AG08396 (cell line): ENCODE measurements at places on chromosomes 4 and X.

GRCh38 chrX:12979026-12979607 lies 4.2 kb downstream of the TMSB4X start:
- DNase-seq = no peak

DNA sequence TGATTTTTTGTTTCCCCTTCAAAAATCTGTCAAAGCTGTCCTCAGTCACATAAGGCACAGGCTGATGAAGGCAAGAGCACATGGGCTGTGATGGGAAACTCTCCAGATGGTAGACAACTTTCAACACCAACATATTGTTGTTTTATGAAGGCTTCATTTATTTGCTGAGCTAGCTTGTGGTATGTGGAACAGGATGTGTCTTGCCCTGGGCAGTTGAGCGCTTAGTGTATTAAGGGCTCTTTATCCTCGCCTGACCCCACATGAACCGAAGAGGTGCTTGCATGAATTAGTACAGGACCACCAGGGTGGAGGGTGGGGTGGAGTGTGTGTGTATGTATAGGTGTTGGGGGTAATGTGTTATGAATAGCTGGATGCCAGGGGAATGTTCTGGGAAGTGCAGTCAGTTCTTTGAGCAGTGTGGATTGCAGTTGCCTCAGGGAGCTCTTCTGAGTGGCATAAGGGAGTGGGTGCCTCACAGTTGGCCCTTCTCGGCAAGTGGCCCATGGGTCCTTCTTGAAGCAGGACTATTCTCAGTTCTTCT lies 103.1 kb downstream of the PHEX start:
- DNase-seq = no peak

DNA sequence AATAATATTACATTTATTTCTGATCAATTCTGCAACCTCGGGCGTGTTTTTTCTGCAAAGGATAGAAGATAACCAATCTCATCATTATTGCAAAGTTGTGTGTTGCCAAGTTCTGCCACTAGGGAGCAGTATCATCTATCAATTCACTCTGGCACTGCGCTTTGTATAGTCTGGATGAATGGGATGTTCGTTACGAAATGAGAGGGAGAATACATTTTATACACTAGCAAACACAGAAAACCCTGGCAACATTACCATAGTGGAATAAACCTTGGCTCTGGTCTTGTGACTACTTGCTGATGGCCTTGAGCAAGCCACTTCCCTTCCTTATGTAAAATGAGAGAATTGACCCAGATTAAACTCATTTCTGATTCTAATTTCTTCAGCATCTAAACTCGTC lies 97.5 kb upstream of the ZNF518B start:
- DNase-seq = peak; percentile 45

GRCh38 chr4:148452970-148453369 lies 10.8 kb upstream of the NR3C2 start:
- no peak for DNase-seq

DNA sequence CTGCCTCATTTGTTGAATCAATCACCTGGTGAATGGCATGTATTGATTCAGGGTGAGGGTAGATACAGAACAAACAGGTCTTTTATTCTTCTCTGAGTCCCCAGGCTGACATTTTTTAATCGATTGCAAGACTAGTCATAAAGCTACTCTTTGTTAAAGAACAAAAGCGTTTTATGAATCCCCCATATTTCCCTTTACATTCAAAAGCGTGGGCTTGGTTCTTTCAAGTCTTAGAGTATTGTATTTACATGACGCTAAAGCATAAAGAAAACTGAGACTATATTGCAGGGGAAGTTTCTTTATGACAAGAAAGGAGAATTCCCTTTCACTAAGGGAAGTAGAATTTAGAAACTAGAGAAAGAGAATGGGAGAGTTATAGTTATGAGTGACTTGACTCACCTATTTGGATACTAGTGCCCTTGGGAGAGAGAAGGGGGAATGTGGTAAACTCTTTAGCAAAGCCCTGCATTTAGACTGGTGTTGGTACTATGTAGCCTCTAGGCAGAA lies 69.3 kb upstream of the PDE5A start:
- DNase-seq = no peak

DNA sequence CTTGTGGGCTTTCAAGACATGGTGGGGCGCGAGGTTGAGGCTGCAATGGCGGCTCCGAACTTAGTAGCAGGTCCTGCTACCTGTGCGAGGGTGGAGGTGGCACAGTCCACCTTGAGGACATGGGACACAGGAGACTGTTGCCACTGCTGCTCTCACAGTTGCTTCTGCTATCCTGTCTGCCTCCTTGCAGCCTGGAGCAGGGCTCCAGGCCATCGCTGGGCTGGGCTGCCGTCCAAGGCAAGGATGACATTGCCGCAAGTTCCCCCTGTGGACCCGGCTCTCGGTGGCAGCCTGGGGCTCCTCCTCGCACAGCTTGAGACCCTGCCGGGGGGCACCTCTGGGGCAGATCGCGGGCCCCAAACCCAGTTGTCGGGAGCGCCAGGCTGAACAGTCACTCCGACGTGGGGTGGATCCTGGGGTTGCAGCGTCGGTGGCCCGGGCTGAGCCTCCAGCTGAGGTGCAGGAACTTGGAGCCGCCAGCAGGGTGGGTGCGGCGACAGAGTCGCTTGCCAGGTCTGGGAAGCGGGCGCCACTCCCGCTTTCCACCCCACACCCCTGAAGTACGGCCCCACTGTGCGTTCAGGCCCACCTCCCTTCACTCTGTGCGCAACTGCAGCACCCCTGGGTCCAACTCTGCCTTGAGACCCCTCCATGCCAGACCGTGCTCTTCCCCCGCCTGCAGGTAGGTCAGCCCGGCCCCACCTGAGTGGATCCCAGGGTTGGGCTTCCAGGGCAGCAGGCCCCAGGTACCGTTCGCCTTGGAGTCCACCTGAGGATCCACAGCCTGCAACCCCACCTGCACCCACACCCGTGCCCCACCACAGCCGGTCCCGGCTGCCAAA lies 192.7 kb upstream of the NUDT6 start:
- DNase-seq = no peak

DNA sequence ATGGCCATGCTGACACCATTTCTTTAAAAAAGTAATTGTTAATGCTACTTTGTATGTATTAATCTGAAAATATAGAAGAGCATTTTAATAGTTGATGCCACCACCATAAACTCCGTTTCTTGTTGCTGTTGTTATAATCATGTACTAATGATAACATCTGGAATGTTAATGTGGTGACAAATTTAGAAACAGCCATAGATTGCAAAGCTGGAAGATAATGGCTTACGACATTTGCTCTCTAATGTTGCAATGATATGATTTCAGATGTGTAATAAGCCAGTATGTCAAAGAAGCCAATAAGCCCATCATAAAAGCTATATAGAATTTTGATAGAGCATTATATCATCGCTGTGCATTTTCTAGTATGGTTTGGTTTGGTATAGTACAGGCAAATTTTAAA lies 579.4 kb upstream of the ZFP42 start:
- no peak for DNase-seq

DNA sequence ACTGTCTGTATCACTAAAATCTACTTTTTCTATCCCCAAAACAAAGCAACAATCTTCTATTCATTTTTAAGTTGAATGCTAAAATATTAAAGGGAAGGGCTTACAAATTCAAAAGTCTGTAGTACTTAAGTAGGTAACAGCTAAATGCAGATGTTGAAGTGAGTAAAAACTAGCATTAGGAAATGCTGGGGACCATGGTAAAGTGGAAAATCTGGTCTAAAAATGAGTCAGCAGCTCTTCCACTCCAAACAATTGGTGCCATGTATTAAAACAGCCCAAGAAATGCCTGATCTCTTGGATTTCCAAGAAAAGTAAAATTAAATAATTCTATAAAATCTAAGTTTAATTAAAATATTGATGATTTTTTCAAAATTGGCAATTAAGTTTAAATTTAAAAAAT lies 73.3 kb upstream of the PPP3CA start:
- no peak for DNase-seq

DNA sequence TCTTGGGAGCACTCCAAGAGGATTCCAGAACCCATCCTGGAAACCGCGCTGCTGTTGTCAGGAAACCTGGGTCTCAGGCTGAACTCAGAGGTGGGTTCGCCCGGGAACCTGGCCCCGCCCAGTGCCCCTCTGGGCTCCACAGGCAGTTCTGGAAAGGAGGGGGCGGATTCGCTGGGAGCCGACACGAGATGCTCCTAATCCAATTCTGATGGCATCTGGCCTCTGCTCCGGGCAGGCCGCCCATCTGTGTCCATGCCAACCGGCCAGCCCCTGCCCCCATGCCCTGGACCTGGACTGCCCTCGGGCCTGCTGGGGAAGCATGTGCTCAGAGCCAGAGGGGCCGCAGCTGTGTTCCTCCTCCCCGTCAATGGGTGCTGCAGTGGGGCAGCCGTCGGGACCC lies 21.0 kb downstream of the ATP2B3 start:
- no peak for DNase-seq

GRCh38 chr4:53126099-53126498 lies 239.8 kb downstream of the SCFD2 start:
- DNase-seq = no peak

- DNase-seq = no peak
Measured at GRCh38 chr4:113901994-113902787, 77.3 kb downstream of the ARSJ start.

- DNase-seq = no peak
Measured at GRCh38 chr4:11072463-11072862, 356.2 kb downstream of the HS3ST1 start.

GRCh38 chr4:110824344-110824743 lies 201.5 kb upstream of the PITX2 start:
- no peak for DNase-seq

DNA sequence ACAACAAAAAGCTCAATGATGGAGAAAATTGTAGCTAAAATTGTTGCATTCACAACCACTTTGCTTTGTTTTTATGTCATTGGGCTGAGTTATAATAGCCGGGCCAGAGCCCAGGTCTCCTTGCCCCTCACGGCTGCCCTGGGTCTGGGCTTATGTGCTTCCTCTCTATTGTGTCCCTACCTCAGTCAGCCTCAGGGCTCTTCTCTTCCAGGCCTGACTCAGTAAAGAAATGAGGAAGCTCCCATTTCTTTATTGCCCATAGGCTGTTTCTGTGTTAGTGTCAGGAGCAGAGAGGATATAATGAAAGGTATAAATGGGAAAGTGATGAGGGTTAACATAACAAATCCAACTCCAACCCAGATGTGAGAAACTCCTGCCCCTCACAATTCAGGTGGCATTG lies 18.0 kb downstream of the BST1 start:
- no peak for DNase-seq

GRCh38 chrX:94908171-94908570 lies 1234.2 kb downstream of the FAM133A start:
- DNase-seq = no peak

DNA sequence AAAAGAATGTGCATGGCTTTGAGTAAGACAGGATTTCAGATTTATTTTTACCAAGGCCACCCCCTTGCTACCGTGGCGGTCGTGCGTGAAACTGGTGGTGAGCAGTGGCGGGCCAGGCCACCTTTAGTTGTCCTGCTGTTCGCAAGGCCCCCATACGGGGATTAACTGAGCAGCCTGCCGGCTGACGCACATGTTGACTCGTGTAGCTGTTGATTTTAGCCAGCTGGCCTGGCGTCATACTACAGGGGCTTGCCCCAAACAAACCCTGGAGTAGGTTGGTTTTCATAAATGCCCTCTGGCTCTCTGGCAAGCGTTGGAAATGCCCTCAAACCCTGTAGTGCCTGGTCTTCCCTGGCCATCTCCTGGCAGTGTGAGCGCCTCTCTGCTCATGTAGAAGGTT lies 28.4 kb downstream of the WFS1 start:
- no peak for DNase-seq

GRCh38 chrX:1928805-1929204 lies 313.9 kb downstream of the ASMT start:
- DNase-seq = no peak

- no peak for DNase-seq
Measured at GRCh38 chrX:41086627-41086932, 1.3 kb downstream of the USP9X start.

DNA sequence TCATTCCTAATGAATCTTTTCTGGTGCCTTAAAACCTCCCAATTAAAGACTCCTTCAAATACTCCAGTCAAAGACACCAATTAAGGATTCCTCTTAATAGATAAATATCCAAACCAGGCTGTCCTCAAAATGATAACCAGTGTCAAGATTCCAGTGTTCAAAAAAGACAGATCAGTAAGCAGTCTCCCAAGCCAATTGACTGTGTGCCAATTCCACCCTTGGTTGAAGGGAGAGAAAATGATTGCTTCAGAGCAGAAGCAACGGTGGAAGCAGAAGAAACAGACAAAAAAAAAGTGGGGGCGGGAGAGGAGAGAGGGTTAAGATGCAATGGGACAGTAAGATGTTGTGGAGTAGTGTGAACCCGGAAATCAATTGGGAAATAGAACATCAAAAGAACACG lies 216.0 kb upstream of the FTHL17 start:
- DNase-seq = no peak

DNA sequence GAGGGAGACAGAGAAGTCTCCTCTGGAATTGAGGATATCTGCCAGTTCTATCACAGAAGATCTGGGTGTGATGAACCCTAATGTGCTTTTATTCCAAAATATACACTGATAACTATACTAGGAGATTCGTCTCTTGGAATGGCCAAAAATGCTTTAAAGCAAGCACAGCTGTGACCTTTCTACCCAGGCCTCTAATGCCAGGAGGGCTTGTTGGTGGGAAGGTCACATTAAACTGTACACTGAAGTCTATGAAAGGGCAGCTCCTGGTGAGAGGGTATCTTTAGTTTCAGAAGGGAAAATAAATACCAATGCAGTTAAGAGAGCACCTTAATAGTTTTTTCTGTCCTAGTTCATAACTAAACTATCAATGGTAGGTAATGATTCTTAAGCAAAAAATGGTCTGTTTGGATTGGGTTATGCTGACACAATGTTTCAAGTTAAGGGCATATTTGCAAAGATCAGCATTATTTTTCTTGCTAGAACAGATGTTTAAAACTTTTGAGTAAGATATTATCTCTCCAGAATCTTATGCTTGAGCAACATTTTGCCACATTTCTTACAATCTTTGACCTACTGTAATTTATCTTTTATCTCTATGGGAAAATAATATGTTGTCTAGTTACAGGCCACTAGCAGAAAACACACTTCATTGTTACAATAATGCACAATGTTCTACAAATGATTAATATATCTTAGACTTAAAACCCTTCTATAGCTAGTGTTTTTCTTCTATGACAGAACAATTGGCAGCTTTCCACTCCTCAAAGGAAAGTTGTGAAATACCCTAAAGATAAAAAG lies 59.6 kb downstream of the SEC24D start:
- DNase-seq = no peak

DNA sequence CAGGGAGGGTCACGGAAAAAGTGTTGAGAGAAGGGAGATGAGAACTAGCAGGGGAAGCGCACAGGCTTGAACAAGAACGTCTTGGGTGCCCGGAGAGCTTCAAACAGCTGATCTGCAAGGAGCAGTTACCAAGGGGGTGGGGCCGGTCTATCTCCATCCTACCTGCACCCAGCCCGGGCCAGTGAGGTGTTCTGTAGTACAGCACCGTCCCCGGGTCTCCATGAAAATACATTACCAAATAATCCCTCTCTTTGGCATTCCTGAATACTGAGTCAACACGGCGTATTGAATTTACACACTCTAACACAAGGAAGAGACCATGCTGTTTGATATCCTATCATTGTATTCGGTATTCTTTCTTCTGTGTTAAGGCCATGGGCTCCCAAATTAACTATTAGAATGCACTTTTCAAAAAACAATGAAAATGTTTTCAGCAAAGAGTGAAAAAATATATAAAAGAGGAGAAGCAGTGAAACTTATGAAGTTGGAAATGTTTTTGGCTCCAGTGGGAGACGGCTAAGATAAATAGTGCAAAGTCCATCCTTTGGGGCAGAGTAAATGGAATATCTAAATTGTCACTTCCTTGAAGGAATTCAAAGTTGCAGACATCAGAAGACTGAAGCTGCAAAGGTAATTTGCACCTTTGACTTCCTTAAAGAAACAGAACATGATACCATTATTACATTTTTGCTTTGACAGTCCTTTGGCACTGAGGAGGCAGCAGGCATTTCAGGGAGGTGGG lies 90.3 kb downstream of the DHRSX start:
- DNase-seq = no peak
